Spleen (tissue), 13 donors: ENCODE measurements at places on chromosomes 13 and 19. TPM values are rescaled to one million over a fixed set of nuclear protein-coding genes. Genes with fewer than 3 reads are reported as not detected.

- H3K4me1 ChIP-seq, result peaks cover 12% of the 10 kb centered on the region
- peaks cover 23% of the 10 kb centered on the region for H3K27me3 ChIP-seq
- no peak overlapping the region for H3K4me3 ChIP-seq
- no peak for DNase-seq
- H3K36me3 ChIP-seq, result no peaks in the 10 kb centered on the region
Observed at GRCh38 chr19:2303211-2303798, 4.6 kb downstream of the LINGO3 start.

DNA sequence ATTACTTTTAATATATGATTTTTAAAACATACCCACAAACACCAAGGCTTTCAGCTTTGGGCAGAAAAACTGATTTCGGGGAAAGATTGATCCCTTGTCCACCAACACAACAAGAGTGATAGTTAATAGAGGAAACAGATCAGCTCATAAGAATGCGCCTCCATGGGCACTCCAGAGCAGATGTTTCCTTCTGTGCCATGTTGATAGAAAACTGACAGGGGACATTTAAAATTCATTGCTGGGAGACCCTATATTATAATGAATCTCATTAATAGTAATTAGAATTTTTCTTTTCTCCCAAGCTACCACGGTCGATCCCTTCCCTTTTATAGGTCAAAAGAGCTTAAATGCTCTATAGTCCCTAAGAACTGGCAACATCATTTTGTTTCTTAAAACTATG is 431.2 kb downstream of the IRS2 start:
- H3K27me3 ChIP-seq, result no peaks in the 10 kb centered on the region
- H3K4me3 ChIP-seq, result no peak overlapping the region
- H3K4me1 ChIP-seq, result no peaks in the 10 kb centered on the region
- no peaks in the 10 kb centered on the region for H3K36me3 ChIP-seq
- H3K27ac ChIP-seq, result no peak overlapping the region

DNA sequence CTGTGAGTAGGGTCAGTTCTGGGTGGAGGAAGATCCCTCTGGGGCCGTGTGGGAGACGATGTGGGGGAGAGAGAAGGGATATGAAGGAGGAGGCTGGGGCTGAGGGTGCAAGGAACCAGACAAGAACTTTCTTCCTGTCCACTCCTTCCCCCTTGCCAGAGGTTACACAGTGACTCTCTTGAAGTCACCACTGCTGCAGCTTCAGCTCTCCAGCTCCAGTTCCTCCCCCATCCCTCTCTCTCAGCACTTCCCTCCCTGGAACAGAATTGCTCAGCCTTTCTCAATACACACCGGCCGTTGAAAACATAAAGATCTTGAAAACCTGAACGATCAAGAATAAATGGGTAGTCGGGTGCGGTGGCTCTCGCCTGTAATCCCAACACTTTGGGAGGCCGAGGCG is 5.1 kb downstream of the ZSWIM9 start:
- H3K4me3 ChIP-seq, result no peak overlapping the region
- H3K27me3 ChIP-seq, result no peaks in the 10 kb centered on the region
- H3K27ac ChIP-seq, result peak overlapping the region; percentile 46

DNA sequence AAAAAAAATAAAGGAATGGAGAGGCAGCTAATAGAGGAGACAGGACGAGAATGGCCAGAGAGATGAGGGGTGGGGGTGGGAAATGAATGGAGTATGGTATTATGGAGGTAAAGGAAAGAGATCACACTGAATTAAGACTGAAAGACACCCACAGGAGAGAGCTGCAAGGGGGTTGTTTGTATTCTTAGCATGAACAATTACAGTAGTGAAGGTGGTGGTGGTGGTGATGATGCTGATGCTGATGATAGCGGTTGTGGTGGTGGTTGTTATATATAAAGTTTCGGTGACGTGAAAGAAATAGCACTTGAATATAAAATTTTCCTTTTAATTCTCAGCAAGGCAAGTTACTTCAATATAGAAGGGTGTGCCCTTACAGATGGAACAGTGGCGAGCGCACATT is 2.8 kb upstream of the ADGRE3 start:
- no peaks in the 10 kb centered on the region for H3K36me3 ChIP-seq
- H3K4me3 ChIP-seq, result no peak overlapping the region
- H3K4me1 ChIP-seq, result peaks cover 22% of the 10 kb centered on the region
- no peaks in the 10 kb centered on the region for H3K27me3 ChIP-seq
- no peak for DNase-seq
- no peak overlapping the region for H3K27ac ChIP-seq

GRCh38 chr13:72952529-72953141 is 106.2 kb upstream of the KLF5 start:
- H3K4me3 ChIP-seq, result no peak overlapping the region
- H3K36me3 ChIP-seq, result peaks cover 11% of the 10 kb centered on the region
- no peak for DNase-seq
- H3K4me1 ChIP-seq, result no peaks in the 10 kb centered on the region
- H3K27ac ChIP-seq, result no peak overlapping the region

GRCh38 chr13:97011446-97012131 is 17.3 kb upstream of the OXGR1 start:
- DNase-seq, result no peak
- no peaks in the 10 kb centered on the region for H3K4me1 ChIP-seq
- H3K27ac ChIP-seq, result no peak overlapping the region
- no peaks in the 10 kb centered on the region for H3K27me3 ChIP-seq

- no peak for DNase-seq
- no peak overlapping the region for H3K4me3 ChIP-seq
- no peaks in the 10 kb centered on the region for H3K27me3 ChIP-seq
- no peaks in the 10 kb centered on the region for H3K36me3 ChIP-seq
- H3K27ac ChIP-seq, result no peak overlapping the region
- no peaks in the 10 kb centered on the region for H3K4me1 ChIP-seq
Observed at GRCh38 chr19:23587546-23587945, 99.5 kb downstream of the ZNF675 start.

DNA sequence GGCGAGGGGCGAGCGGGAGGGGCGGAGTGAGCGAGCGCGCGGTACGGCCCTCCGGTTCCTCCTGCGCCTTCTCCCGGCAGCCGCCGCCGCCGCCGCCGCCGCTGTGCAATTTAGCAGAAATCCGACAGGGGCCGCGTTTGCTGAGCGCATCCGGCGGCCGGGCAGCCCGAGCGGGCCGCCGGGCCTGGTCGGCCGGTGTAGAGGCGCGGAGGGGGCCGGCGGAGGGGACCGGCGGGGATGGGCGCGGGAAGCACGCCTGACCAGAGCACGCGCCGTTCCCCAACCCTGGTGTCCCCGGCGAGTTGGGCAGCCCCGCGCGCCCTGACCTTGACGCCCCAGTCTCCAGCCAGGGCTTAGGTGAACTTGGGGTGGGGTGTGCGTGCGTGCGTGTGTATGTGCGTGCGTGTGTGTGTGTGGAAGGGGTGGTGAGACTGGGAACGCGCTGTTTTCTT is 144.5 kb upstream of the ZNF536 start:
- H3K27ac ChIP-seq, result peak overlapping the region; percentile 48
- H3K27me3 ChIP-seq, result peaks cover 65% of the 10 kb centered on the region
- H3K36me3 ChIP-seq, result no peaks in the 10 kb centered on the region
- DNase-seq, result peak; percentile 82
- H3K4me1 ChIP-seq, result peaks cover 40% of the 10 kb centered on the region

GRCh38 chr13:112567161-112567862 is 20.6 kb downstream of the TUBGCP3 start:
- H3K4me1 ChIP-seq, result peaks cover 29% of the 10 kb centered on the region
- H3K4me3 ChIP-seq, result no peak overlapping the region
- H3K27ac ChIP-seq, result no peak overlapping the region
- peaks cover 69% of the 10 kb centered on the region for H3K36me3 ChIP-seq
- no peaks in the 10 kb centered on the region for H3K27me3 ChIP-seq

DNA sequence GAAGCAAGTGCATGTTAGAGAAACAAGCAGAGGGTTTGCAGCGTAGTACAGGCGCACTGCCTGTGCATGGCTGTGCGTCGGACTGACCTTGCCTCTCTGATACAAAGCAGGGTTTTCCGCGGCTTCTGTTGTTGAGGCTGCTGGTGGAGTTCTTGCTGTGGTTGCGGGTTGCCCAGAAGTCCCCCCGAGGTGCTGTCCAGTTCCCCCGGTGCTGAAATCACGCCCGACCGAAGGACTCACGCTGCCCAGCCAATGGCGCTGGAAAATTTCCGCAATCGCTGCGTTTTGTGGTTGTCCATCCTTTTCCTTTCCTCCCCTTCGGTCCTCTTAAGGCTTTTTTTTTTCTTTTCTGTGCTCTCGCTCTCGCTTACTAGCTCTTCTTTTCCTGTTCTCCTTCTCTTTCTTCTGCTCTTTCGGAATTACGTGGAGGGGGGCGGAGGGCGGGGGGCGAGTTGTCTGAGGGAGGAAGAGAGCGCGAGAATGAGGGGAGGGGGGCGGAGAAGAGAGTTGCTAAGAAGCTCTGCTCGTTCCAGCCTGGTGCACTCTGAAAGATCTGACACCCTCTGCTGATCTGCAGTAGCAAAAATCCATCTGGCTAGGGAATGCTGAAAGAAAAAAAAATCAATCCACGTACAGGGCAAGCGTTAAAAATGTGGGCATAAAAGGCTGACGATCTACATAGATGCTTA is at the start of gene SLITRK1:
SLITRK1 (minus strand) TSS at position 558 of the 689 bp plus-strand sequence. CDS start 967 bp downstream, outside the sequence.
- no peak within 1 kb of the TSS for H3K4me3 ChIP-seq
- no peaks in the 10 kb centered on the region for H3K36me3 ChIP-seq
- no peak within 1 kb of the TSS for H3K27ac ChIP-seq
- H3K27me3 ChIP-seq, result peaks cover 64% of the 10 kb centered on the region
- H3K4me1 ChIP-seq, result no peaks in the 10 kb centered on the region

DNA sequence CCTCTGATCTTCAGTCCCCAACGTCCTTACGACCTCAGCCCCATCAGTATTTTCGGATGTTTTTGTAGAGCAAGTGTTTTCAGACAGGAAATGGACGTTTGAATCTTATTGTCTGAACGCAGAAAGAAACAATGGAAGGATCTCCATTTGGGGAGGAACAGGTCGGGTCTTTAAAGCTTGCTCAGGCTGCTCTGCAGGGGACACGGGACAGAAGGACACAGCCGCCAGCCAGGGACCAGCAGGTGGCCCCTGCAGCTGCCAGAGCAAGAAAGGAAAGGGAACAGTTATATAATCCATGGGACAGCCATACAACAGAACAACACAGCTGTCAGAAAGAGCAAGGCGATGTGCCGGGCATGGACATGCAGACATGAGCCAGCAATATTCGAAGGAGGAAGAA is 18.5 kb upstream of the IGLON5 start:
- H3K4me3 ChIP-seq, result no peak overlapping the region
- DNase-seq, result no peak
- no peak overlapping the region for H3K27ac ChIP-seq
- peaks cover 52% of the 10 kb centered on the region for H3K27me3 ChIP-seq
- no peaks in the 10 kb centered on the region for H3K4me1 ChIP-seq

DNA sequence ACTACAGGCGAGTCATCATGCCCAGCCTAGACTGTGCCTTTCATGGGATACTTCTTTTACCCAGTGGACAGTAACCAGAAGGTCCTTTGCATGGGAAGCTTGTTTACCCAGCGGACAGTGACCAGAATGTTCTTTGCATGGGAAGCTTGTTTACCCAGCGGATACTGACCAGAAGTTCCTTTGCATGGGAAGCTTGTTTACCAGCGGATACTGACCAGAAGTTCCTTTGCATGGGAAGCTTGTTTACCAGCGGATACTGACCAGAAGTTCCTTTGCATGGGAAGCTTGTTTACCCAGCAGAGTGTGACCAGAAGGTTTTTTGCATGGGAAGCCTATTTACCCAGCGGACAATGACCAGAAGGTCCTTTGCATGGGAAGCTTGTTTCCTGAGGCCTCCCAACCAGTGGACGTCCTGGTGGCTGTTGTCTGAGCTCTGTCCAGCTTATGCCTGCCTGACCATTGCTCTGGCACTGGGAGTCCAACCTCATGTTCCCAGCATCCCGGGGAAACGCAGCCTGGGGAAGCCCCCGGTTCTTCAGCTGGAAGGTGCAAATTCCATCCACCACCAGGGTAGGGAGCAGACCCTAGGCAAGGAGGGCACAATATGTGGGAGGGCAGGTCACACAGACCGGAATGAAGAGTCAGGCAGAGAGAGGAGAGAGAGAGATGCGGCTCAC is 41.6 kb upstream of the PDCD5 start:
- H3K27ac ChIP-seq, result no peak overlapping the region
- H3K4me3 ChIP-seq, result no peak overlapping the region
- no peak for DNase-seq
- H3K27me3 ChIP-seq, result no peaks in the 10 kb centered on the region

- DNase-seq, result no peak
- no peak overlapping the region for H3K27ac ChIP-seq
- H3K4me3 ChIP-seq, result no peak overlapping the region
- peaks cover 11% of the 10 kb centered on the region for H3K4me1 ChIP-seq
- no peaks in the 10 kb centered on the region for H3K36me3 ChIP-seq
Observed at GRCh38 chr19:54428323-54429175, 13.3 kb downstream of the TTYH1 start.

DNA sequence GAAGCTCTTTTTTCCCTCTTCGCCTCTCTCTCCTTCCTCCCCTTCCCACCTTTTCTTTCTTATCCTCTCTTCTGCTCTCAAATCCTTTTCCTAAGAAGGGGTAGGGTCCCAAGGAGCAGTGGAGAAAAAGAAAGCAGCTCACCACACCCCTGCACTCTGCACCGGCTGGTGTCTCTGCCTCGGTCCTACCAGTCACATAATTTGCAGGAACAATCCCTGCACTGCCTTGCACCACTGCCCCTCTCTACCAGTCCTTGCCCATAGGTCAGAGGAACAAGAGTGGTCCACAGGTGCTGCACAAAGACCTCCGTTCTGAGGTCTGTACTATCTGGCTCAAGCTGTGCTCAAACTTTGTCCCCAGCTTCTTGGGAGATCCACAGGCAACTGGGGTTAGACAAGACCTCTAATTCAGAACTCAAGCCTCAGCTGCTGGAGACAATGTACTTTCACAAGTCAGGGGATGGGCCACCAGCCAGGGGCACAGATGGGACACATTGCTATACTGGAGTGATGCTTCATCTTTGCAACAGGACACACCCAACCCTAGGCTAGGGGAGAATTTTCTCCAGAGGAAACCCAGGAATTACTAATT is 125.4 kb upstream of the ZNF507 start:
- no peak overlapping the region for H3K27ac ChIP-seq
- no peak for DNase-seq
- no peak overlapping the region for H3K4me3 ChIP-seq
- H3K27me3 ChIP-seq, result peaks cover 17% of the 10 kb centered on the region
- H3K36me3 ChIP-seq, result no peaks in the 10 kb centered on the region

- peaks cover 19% of the 10 kb centered on the region for H3K36me3 ChIP-seq
- H3K4me1 ChIP-seq, result peaks cover 69% of the 10 kb centered on the region
- peak overlapping the region; percentile 91 for H3K27ac ChIP-seq
Observed at GRCh38 chr19:14383661-14384555, 2.7 kb downstream of the ADGRE5 start.

DNA sequence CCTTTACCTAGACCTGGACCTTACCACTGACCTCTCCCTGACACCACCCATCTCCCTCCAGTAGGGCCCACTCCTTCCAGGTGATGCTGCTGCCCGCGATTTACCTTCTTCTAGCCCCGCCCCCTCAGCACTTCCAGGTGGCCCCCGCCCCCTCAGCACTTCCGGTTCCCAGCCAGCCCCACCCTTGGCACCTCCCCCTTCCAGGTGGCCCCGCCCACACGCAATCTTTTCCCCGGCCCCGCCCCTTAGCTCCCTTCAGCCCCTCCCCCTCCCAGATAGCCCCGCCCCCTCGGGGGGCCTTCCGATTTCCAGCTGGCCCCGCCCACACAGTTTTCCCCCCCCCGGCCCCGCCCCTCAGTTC is 586 bp downstream of the LIG1 start:
- H3K36me3 ChIP-seq, result no peaks in the 10 kb centered on the region
- H3K4me1 ChIP-seq, result peaks cover 45% of the 10 kb centered on the region
- peak overlapping the region; percentile 98 for H3K4me3 ChIP-seq
- peak overlapping the region; percentile 98 for H3K27ac ChIP-seq

ZNF564 gene
- 17.0 TPM for total RNA-seq

ZNF135 gene
- 3.6 TPM for total RNA-seq

SLC25A41 gene
- not detected for total RNA-seq

CAPS gene
- 19.3 TPM for total RNA-seq
